ENCODE measurements at places on chromosomes 7 and 10.

DNA sequence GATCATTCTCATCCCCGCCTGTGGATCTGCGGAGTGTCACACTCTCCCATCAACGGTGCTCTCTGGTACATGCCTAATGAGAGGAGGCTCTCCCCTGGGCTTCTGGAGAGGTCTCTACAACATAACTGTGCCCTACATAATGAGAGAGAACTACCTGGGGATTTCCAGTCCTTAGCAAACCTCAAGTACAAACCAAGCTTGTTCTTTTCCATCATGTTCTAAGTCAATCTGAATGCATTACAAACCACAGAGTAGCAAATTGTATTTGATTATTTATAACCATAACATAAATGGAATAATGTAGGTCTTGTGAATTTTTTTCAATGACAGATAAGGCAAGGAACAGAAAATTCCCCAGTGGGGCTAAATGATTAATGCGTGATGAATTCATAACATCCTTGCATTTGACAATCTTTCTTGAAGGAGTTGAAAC is 412.4 kb upstream of the NRP1 start:
- no peak for DNase-seq

DNA sequence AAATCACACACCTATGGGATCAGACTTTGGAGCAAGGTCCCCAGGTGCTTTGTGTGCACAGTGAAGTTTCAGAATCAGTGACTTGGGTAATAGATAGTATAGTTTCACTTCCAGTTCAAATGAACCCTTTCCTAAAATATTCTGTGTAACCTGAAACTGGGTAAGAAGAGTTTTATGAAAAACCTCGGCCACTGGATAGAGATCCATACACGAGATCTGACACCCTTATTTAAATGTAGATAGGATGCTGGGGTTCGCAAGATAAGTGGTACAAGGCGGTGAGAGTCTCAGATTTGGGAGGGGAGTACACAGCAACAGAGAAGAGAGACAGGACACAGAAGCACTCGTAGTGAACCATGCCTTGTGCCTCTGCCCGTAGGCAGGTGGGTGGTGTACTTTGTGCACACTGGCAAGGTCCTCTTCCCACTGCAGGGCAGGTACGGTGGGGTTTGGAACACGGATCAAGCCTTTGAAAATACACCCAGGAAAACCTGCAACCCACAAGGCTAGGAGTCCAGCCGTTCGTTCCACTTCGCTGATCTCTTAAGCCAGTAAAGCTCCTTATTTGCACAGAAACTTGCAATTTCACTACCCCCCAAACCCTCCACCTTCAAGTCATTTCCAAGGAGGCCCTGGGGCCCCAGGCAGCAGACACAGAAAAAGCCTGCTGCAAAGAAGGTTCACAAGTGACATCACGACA is 162.8 kb downstream of the USP6NL start:
- DNase-seq = no peak

DNA sequence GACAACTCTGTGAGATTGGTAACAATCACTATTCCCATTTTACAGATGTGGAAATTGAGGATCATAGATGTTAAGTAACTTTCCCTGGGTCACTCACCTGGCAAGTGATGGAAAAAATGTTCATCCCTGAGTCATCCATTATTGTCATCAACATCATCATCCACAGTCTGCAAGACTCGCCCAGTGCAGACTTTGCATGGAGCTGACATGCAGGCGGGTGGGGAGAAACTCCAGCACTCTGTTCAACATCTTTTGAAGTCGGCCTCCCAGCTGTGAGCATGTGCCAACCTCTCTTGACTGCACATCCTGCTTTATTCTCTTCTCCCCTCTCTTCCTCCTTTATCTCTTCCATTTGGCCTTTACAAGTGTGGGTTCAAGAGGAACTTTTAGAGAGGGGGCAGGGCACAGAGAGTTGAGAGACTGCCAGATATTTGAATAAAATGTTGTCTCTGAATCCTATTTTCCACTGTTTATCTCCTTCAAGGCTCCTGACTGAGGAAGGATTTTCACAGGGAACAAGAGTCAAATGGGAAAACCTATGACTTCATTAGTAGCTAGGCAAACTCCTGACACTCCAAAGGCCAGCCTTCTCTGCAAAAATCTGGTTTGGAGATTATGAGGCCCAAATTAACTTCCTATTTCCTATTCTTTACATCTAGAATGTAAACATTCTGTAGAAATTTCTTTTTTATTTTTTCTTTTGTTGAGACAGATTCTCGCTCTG is 283.7 kb upstream of the PODXL start:
- no peak for DNase-seq

GRCh38 chr7:18157233-18157632 is 129.6 kb upstream of the PRPS1L1 start:
- no peak for DNase-seq

DNA sequence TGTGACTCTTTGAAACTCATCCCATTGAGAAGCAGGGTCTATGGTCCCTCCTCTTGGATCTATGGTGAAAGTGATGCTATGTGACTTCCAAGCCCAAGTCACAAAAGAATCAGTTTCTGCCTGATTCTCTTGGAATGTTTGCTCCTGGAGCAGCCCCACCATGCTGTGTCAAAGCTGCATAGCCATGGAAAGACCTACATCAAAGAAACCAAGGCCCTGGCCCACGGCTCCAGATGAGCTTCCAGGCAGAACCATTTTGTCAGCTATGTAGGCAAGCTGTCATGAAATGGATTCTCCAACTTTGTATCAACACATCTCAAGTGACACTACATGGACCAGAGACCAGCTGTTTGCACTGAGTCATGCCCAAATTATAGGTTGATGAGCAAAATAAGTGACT is 77.0 kb downstream of the AASS start:
- no peak for DNase-seq

DNA sequence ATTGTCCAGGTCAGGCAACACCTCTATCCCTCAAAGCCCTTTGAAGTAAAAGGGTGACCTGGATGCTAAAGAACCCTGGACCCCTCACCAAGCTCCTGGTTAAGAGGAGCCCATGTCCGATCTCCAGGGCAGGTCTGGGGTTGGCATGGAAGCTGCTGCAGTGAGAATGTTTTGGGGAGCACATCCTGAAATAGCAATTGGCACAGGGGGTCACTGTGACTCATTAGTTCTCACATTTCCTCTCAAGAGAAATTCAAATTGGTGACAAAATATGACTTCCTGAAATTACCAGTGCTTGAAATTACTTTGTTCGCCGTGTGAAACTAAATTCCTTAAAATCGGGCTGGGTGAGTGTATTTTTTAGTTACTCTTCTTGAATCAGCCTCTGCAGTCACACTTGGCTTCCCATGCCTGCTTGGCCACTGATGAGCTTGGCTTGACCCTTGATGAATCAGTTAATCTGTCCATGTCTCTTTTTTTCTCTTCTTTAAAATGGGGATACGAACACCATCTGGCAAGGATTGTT is 18.8 kb upstream of the ARHGAP22 start:
- DNase-seq = no peak

- no peak for DNase-seq
These were observed 26.9 kb downstream of the BMPER start for GRCh38 chr7:33932221-33932620.

- DNase-seq = no peak
These were observed 85.4 kb downstream of the CCNY start for GRCh38 chr10:35421553-35422178.
